G401 (cell line): ENCODE measurements at places on chromosomes 16 and 17. TPM values are rescaled to one million over a fixed set of nuclear protein-coding genes. Genes with fewer than 3 reads are reported as not detected.

RGS11 gene
- total RNA-seq, result 0.37 TPM in 1 of 2 replicates, not detected in the other

SLC46A1 gene
- total RNA-seq, result 33.6 and 44.7 TPM in 2 replicates

NAGS gene
- 2.5 and 4.7 TPM in 2 replicates for total RNA-seq

TTYH2 gene
- 3.4 and 7.6 TPM in 2 replicates for total RNA-seq

CCL7 gene
- not detected in 2 replicates for total RNA-seq

SLFN11 gene
- total RNA-seq, result not detected in 2 replicates

ABCA10 gene
- total RNA-seq, result 0.10 and 0.31 TPM in 2 replicates

HIC1 gene
- 20.2 and 37.8 TPM in 2 replicates for total RNA-seq

TCAP gene
- 0.43 and 0.44 TPM in 2 replicates for total RNA-seq
